ENCODE measurements at places on chromosomes 4 and X. TPM values are rescaled to one million over a fixed set of nuclear protein-coding genes. Genes with fewer than 3 reads are reported as not detected.

- peaks cover 38% of the 10 kb centered on the region for H3K36me3 ChIP-seq
- DNase-seq = no peak
- H3K4me1 ChIP-seq = peaks cover 14% of the 10 kb centered on the region
- no peak overlapping the region for H3K4me3 ChIP-seq
- H3K27me3 ChIP-seq = no peaks in the 10 kb centered on the region
Measured at GRCh38 chr4:88447371-88448095, 9.4 kb upstream of the HERC5 start.

The TRO gene
- 2.6 TPM for total RNA-seq

The NXF2 gene
- not detected for total RNA-seq

DNA sequence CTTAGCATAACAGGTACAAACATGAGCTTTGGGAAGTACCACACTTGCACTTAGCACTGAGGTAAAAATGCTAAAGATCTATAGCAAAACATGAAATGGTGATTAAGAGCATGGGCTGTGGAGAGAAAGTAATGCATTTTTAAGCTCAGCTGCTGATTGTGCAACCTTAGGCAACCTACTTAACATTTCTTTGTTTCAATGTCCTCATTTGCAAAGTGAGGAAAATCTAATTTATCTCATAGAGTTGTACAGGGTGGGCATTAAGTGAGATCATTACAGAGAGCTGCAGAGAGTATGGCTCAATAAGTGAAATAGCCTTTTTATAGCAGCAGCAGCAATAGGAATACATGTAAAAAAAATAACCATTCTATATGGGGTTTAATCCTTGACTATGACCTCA, 87.0 kb downstream of the PAK3 start:
- H3K4me3 ChIP-seq = no peak overlapping the region
- no peaks in the 10 kb centered on the region for H3K4me1 ChIP-seq
- H3K36me3 ChIP-seq = no peaks in the 10 kb centered on the region
- DNase-seq = no peak
